SK-N-MC (cell line): ENCODE measurements at places on chromosomes 1 and 21.

DNA sequence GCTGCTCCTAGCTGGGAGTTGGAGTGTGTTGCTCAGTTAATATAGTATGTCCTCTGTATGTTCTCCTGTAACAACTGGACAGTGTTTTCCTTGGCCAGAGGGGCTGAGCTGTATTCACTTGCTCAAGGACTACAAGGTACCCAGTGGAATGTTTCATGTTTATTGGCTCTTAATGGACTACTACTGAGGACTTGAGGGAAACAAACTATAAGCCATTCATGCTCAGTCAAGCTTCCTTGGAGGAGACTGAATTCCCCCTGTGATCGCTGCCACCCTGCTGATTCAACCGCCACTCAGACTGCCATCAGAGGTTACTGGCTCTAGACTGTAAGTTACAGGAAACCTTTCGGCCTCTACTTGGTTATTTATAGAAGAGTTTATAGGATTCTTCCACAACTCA, 166.6 kb downstream of the ZC3H11B start:
- no peak for DNase-seq

DNA sequence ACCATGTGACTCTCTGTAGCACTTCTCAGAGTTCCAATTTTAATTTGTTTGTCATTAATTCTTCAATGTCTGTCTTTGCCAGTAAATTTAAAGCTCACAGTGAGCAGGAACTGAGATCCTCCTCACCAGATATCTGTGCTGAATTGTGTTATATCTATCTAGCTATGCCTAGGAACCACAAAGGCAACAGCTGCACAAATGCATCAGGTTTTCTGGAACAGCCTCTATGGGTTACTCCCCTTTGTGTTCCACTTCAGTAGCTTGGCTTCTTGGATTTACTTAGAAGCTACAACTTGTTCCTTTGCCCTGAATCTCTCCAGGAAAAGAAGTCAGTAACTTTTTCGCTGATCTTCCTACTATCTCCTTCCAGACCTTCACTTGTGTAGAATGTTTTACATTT, 1237.8 kb upstream of the ADGRL4 start:
- DNase-seq: no peak

DNA sequence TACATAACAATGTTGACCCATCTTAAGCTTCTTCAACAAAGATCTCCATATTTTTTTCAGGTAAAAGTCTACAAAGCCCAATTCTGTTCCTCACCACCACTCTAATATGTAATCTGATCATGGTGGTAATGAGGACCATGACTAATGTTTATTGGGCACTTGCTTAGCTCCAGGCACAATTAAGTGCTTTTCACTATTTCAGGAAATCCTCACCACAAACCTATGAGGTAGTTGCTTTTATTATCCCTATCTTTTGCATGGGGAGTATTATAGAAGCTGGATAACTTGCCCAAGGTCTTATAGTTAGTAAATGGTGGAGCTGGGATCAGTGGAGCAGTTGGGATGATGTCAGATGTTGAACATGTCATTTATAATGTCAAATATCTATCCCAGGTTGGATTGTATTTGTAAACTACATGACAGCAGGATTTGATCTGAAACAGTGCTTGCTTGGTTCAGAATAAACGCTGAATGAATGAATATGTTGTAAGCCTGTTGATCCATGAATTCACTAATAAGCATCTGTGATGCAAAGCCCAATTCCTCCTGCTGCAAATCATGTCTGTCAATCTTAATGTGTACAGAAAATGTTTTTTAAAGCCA, 283.3 kb upstream of the ST6GALNAC5 start:
- no peak for DNase-seq

GRCh38 chr1:46440478-46440877, 46.4 kb downstream of the FAAH start:
- no peak for DNase-seq

DNA sequence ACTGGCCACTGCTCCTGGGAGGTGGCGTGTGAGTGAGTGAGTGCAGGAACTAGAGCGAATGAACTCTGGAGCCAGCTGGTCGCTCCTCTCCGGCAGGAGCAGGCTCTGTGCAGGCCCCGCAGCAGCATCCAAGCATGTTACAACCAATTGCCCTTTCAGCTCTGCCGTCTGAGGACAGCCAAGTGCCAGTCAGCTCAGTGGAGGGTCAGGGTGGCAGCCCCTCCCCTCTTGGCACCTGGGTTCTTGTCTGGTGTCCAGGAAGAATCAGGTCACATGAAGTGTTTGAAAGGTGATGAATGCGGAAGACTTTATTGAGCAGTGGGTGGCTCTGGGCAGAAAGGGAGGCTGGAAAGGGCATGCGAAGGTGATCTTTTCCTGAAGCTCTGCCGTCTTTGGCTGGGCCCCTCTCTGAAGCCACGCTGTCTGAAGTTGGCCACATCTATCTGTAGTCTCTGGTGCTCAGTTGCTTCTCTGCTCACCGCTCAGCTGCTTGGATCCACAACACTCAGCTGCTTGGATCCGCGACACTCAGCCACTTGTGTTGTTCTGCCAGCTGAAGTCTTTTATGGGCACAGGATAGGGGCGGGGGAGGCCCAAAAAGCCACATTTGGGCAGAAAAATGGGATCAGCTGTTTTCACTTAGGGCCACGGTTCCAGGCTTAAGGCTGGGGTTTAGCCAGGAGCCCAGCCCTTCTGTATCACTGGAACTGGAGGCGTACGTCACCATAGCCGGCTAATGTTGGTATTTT, 139.8 kb downstream of the ADSS2 start:
- no peak for DNase-seq

DNA sequence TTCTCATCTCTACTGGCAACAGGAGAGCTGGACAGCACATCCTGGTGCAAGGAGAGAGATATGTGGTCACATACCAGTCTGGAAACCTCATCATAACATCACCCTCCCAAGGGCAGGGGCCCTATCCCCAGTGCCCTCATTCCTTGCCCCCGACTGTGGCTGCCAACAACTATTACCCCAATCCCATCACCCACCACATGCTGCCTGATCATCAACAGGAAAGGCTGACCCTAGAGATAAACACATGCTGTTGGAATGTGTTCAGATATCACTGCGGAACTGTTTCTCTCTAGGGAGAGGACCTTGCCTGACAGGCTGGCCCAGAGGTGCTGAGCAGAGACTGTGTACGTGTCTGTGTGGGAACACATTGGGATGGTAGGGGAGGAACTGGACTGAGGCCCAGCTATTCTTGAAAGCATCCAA, 4.5 kb upstream of the INKA2 start:
- no peak for DNase-seq

DNA sequence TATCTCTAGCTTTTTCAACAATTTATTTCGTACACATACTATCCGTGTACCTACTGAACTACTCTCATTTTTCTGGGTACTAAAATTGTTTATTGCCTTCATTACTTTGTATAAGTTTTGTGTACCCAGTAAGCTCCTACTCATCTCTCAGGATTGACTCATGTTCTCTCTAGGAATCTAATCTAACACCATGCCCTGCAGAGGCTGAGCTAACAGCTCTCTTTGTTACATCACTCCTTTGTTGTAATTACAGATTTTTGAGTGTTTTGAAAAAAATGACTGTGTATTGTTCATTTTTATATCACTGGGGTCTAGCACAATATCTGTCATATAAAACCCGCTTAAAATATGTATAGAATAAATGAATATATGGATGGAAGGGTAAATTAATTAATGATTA, 167.1 kb downstream of the ATP6V1G3 start:
- no peak for DNase-seq

- peak; percentile 45 for DNase-seq
These were observed 19.3 kb downstream of the DPT start for GRCh38 chr1:168709405-168710363.

GRCh38 chr1:156748670-156749418, 2.6 kb downstream of the HDGF start:
- no peak for DNase-seq

DNA sequence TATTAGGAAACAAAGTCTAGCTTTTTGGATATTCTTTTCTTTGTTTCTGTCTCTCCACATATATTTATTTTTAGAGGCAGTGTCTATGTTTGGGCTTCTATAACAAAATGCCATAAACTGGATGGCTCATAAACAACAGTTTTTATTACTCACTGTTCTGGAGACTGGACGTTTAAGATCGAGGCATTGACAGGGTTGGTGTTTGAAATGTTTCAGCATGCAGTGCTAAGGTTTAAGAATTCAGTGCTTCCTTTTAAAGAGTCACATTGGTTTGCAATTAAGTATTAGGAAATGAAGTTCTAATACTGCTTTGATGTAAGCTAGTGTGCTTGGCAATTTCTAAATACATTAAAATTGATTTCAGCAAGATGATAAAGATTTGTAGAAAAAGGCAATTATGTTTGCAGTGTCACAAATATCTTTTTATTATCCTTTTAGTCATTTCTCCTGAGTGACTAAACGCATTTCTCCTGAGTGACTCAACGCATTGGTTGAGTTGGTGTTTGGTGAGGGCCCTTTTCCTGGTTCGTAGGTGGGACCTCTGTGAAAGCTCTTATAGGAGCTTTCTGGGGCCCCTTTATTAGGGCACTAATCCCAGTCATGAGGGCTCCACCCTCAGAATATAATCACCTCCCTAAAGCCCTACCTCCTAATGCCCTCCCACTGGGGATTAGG, 317.0 kb downstream of the USP25 start:
- no peak for DNase-seq

DNA sequence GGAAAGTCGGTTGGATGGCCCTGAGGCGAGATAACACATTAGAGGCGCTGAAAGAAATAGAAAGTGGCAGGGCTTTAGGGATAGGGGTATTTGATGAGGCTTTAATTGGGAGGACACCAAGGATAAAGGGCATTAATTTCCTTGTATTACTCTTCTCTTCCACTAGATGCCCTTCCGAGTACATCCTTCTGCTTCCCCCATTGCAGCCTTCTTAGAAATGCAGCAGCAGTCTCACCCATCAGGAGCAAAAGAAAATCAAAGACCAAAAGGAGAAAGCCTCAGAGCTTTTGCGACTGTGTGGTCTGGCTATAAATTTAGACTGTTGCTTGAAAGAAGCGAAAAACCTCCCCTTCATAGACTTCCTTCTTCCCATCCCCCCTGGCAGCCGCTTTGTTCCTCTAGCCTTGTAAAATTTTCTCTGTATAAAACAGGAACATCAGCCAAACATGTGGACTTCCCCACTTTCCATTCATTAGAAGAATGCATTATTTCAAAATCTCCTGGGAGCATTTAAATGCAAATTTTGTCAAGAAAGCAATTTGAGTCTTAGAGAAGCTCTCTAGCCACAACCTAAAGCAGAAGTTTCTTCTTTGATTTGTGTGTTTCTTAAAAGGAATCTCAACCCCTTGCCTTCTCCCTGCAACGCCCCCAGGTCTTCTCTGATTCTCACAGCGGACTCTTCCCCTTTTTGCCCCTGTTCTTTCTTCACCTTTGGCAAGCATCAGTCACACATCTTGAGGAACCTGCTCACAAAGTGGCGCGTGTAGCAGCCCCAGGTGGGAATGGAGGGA, 76.6 kb downstream of the NDUFS5 start:
- peak; percentile 99 for DNase-seq
